Left ventricle myocardium superior (tissue), 1 donor: ENCODE measurements at places on chromosomes 11 and 22. TPM values are rescaled to one million over a fixed set of nuclear protein-coding genes. Genes with fewer than 3 reads are reported as not detected.
A peak's percentile ranks its signal among the peaks of the same experiment; 100 is the strongest.

DNA sequence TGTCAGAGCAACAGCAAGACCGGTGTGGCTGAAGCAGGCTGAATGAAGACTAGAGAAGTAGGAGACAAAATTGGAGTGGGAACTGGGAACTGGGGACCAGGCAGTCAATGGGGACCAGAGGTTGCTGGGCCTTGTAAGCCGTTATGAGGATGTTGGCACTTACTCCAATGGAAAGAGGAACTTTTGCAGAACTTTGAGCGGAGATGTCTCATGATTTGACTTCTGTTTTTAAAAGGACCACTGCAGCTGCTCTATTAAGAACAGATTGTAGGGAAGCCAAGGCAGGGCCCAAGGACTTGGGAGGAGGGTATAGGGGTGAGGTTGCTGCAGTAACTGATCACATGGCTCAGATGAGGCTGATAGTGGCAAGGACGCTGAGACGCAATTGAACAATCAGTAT, 34.2 kb downstream of the IL18 start:
- no peak for DNase-seq

DNA sequence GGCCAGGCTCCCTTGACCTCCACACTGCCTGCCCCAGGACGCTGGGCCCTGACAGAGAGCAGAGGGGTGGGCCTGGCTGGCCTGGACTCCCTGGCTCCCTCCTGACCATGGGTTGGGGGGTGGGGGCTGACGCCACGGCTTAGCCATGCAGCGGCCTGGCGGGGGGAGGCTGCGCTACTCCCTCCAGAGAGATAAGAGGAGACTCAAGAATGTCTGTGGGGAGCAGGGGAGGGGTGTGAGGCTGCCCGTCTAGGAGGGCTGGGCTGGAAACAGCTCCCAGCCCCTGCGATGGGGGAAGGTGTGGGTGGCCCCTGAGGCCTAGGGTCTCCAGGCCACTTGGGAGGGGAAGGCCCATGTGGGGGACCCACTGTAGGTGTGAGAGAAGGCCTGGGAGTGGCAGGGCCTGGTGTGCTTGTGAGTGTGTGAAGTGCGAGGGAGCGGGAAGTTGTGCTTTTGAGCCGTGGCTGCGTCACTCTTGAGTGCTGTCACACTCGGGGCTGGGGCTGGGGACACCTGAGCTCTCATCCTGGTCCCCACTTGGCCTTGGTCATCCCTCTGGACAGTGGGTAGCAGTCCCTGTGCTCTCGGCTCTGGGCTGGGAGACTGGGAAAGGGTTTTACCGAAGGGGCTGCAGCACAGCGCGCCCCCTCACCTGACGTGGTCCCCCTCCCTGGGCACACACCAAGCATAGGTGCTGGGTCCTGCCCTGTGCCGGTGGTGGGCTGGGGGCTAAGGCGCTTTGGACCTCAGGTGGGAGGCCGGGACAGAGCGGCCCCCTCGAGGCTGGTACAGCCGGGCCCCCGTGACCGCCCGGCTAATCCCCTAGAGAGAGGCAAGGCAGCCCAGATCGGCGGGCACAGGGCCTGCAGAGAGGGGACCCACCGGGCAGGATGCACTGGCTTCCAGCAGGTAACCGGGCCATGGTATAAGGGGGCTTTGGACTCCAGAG, 2.4 kb downstream of the MYRF start:
- no peak for DNase-seq

DNA sequence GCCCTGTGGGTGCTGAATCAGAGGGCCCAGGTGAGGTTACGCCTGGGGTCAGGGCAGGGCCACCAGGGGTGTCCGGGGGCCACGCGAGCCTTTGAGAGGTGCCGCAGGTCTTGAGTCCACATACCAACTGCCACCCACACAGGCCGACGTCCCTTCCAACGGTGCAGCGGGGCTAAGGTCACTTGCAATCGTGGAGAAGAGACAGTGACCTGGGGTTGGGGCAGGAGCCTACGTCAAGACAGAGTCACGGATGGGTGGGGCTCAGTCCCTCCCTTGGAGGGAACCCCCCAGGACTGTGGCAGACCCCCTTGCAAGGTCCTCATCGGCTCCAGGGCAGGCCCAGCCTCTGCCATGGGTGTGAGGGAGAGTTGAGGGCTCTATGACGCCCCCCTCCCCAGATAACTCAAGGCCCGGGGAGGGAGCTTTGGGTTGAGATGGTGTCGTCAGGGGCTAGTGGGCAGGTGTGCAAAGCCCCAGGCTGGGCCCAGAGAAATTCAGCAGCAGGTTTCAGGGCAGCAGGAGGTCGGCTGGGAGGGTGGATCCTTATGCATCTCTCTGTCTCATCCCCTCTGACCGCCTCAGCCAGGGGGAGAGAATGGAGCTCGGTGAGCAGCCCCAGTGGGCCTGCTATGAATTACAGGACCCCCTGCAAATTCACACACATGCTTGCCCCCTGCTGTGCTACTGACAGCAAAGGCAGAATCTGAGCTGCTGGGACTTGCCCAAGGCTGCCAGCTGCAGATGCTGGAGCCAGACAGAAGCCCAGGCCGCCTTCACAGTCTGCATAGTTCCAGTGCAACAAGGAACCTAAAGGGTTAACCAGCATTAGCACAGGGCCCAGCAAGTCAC, 60.0 kb downstream of the MYEOV start:
- DNase-seq: no peak

The C11orf16 gene
- total RNA-seq: not detected

DNA sequence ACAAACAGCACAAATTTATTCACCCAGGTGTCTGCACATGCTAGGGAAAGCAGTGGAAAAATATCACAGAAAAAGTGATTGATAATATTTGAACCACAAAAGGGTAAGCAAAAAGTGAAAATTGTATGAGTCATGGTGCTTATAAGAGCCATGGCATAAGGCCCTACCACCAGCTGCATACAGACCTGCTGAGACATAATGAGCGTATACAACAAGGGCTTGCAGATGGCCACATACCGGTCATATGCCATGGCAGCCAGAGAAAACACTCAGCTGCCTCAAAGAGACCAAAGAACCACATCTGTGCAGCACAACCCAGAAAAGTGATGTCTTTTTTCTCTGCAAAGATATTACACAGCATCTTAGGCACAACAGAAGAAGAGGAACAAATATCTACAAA, 71.4 kb upstream of the OR9G4 start:
- no peak for DNase-seq

DNA sequence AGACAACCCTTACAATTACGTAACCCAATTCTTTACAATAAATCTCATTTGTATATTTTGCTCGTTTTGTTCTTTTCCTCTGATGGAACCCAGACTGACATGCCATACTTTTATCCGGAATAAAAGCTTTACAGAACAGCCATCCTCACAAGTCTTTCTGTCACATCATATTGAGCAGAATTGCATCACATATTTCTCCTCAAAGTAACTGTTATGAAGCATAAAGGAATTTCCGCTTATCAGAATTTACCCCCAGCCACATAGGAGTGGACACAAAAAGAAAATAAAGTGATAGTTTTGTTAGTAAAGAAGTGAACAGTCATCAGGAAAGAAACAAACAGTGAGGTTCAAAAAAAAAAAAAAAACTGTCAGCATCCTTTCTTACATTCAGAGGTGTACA, 539.5 kb upstream of the LUZP2 start:
- DNase-seq: no peak

GRCh38 chr11:64631675-64632074, 40.7 kb downstream of the SLC22A12 start:
- no peak for DNase-seq

- peak; percentile 91 for DNase-seq
These were observed 46.0 kb downstream of the PPARA start for GRCh38 chr22:46196278-46196677.

The TRIM51G gene
- not detected for total RNA-seq

The PRG2 gene
- total RNA-seq: not detected

The TP53AIP1 gene
- total RNA-seq: not detected

The POU2AF2 gene
- not detected for total RNA-seq

DNA sequence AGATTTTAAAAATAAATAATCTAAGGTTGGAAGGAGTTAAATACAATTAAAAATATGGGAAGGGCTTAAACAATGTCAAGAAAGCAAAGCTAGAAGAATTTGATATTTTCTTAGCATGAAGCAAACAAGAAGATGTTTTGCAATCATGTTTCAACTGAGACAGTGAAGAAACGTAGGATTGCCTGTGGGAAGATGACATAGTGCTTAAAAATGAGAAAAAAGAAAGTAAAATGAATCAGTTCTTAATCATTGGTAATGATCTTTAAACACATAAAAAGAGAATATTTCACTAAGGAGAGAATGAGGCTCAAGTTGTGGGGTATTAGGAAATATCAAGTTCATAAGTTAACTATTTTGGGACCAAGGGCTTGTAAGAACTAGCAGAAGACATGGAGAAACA, 855.0 kb downstream of the METTL15 start:
- DNase-seq: no peak

The SLC35E4 gene
- total RNA-seq: 3.1 TPM

- no peak for DNase-seq
These were observed 3.3 kb downstream of the ALDH3B2 start for GRCh38 chr11:67671211-67671520.

DNA sequence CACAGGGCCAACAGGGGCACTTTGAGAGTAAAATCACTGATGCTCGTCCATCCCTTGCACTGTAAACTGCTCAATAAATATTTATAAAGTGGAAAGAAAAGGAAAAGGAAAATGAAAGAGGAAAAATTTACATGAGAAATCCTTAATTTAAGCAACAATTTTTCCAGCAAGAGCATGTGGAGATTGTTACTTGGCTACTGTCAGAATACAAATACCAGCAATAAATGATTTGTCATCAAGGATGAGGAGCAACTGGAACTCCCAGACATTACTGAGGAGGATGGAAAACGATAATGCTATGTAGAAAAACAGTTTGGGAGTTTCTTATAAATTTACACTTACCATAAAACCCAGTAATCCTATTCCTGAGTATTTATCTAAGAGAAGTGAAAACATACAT, 123.0 kb downstream of the SGSM3 start:
- DNase-seq: no peak

- peak; percentile 85 for DNase-seq
These were observed 70.6 kb upstream of the EP300 start for GRCh38 chr22:41021613-41022454.

The PIWIL4 gene
- 0.92 TPM for total RNA-seq

DNA sequence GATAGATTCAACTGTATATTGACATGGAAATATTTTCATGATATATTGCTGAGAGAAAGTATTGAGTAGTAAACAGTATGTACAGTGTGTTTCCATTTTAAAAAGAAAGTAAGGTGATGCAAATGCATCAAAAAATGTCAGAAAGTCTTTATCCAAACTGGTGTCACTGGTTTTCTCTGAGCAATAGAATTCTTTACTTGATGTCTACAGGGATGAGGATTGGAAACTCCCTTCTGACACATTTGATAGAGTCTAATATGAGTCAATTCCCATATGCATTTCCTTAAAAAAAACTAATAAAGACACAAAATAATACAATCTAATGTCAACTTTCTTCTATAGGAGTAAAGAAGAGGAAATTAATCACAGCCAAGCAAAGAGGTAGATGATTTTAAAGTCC, 18.3 kb upstream of the CCDC179 start:
- DNase-seq: no peak

DNA sequence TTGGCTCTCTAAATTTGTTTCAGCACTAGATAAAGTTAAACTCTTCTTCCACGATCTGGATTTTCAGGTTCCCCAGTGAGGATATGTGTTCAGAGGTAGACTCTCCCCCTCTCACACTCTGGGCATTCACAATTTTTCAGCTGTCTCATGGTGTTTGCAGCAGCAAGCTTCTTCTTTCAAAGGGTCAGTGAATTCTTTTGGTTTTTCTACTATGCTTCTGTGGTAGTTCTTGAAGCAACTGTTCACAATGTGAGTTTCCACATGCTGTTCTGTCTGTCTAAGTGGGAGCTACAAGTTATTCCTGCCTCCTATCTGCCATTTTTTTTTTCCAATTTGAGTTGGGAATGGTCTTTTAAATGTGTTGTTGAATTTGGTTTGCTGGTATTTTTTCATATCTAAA, 25.4 kb downstream of the CNTF start:
- DNase-seq: no peak

The CCDC83 gene
- total RNA-seq: not detected

The FREY1 gene
- total RNA-seq: 0.52 TPM

The DDIAS gene
- 0.52 TPM for total RNA-seq

DNA sequence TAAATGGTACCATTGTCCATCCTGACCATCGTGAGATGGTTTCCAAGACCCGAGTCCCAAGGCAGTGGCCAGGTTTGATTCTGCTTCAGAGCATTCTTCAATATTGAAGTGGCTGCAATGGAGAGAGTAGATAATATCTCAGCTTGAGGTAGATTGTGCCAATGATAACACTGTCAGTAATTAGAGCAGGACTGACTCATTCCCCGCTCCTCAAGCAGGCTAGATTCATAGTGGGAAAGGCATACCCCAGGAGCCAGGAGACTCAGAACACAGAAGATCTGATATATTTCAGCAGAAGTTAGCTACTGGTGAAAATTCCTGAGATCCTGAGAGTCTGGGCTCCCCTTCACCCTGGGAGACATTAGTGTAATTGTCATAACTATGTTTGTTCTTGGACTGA, 55.6 kb upstream of the LARGE1 start:
- DNase-seq: no peak

DNA sequence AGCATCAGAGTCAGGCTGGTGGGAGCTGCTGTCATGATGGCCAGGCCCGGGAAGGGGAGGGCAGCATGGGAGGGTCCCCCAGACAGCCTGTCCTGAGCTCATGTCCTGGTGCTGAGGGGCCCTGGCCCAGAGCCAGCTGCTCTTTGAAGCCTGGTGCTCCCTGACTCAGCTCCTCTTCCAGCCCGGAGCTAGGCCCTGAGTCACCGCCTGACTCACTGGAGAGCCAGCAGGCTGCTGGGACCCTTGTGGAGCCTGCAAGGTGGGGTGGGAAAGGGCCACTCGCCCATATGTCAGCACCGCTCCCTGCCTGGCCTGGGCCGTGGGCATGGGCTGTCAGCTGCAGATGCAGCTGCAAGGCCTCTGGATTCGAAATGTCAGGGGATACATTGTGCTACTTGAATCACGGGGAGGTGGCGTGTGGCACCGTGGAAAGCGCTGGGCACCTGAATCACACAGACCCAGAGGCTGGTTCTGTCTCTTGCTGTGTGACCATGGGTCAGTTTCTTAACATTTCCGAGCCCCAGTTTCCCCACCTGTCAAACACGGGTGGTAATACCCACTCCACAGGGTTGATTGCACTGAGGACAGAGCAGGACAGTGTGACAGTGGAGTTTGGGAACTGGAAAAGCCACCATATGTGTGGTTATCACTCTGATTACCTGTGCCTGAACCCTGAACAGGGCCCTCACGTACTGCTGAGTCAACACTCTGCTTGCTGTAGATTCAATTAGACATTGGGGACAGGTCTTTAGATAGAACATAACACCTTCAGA, 4.4 kb downstream of the CACNA1I start:
- no peak for DNase-seq

GRCh38 chr22:27616033-27616432, 185.5 kb downstream of the MN1 start:
- no peak for DNase-seq

DNA sequence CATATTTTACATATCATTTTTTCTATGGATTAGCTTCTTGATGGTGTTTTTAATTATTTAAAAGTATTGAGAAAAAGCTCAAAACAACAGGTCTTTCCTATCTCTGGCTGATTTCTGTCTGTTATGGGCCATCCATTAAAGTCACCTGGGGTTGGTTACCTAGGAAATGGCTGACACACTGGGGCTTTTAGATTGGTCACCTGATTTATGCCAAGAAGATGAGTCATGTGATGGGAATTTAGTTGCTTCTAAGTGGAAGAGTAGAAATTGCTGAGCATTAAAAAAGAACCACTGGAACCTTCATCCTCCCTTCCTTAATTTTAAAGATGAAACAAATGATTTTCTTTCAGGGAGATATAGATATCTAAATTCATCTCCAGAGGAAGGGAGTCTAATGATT, 48.8 kb upstream of the LARGE1 start:
- no peak for DNase-seq

- DNase-seq: no peak
These were observed 62.9 kb upstream of the CARD18 start for GRCh38 chr11:105202422-105202821.

The MSANTD2 gene
- total RNA-seq: 3.4 TPM
